Activated naive CD4-positive, alpha-beta T cell treated with anti-CD3 and anti-CD28 coated beads, Interleukin-2, amount 50 U/mL, for 72 hours (primary cell): ENCODE measurements at places on chromosomes 4 and X. TPM values are rescaled to one million over a fixed set of nuclear protein-coding genes. Genes with fewer than 3 reads are reported as not detected.

- no peak for DNase-seq
Measured at GRCh38 chr4:18795794-18796193, 774.2 kb upstream of the LCORL start.

DNA sequence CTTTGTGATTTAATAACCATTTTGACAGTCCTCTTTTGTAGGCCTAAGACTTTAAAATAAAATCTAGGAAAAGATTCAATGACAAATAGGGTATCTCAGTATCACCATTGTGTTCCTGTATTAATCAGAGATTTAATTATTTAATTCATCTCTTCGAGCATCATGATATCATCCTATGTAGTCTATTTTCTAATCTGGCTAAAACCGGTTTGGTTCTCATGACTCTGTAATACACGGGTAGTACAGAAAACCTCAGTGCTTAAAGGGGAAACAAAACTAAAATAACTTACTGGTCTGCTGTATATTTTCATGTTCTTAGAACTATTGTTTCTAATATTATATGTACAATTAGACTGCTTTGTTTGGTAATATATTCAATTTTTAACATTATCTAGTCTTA lies 23.7 kb upstream of the FBXW7 start:
- no peak for DNase-seq

GRCh38 chr4:139658185-139658584 lies 7.4 kb upstream of the MGST2 start:
- no peak for DNase-seq

The MAGIX gene
- total RNA-seq: 3.6 TPM

DNA sequence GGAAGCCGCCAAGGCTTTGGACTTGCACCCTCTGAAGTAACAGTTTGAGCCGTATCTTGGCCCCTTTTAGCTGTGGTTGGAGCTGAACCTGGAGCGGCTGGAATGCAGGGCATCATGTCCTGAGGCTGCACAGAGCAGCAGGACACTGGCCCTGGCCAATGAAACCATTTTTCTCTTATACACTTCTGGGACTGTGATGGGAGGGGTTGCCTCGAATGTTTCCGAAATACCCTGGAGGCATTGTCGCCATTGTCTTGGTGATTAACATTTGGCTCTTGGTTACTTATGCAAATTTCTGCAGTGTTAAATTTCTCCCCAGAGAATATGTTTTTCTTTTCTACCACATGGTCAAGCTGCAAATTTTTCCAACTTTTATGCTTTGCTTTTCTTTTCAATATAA lies 137.2 kb downstream of the MAGEC1 start:
- no peak for DNase-seq

DNA sequence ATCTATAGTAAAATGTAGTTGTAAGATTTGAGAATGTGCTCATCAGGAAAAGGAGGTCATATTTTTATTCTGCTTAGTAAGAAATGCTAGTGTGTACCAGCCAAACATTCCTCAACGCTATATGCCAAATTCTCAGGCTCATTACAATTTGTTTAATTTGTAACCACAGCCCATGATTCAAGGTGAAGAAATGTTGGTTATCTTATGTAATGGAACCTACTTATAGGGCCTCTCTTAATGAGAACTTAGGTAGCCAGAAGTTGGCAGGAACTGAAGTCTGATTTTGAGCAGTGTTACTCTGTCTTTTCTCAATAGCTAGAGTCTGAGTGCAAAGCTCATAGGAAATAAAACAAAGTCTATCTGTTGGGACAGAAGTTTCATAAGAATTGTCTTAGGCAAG lies 595.0 kb downstream of the GLUD2 start:
- DNase-seq: no peak

- DNase-seq: no peak
Measured at GRCh38 chr4:136651932-136652331, 880.4 kb downstream of the PCDH18 start.

DNA sequence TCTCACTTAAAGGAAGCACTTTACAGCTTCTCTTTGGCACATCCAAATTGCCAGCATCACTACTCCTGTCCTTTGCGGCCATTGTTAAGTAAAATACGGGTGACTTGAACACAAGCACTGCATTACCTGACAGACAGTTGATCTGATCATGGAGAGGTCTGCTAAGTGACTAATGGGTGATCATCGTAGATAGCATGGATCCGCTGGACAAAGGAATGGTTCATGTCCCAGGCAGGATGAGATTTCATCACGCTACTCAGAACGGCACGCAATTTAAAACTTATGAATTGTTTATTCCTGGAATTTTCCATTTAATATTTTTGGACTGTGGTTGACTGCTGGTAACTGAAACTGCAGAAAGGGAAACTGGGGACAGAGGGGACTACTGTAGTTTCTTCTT lies 94.1 kb downstream of the NEUROG2 start:
- DNase-seq: no peak

GRCh38 chr4:54367059-54367458 lies 138.0 kb downstream of the PDGFRA start:
- DNase-seq: no peak

- no peak for DNase-seq
Measured at GRCh38 chr4:128384091-128384520, 96.5 kb upstream of the PGRMC2 start.

The ERAS gene
- total RNA-seq: 0.23 TPM

- no peak for DNase-seq
Measured at GRCh38 chr4:146155152-146155724, 20.3 kb upstream of the LSM6 start.

The ZAR1 gene
- total RNA-seq: not detected

- no peak for DNase-seq
Measured at GRCh38 chr4:118754890-118755289, 69.7 kb downstream of the METTL14 start.

- DNase-seq: peak; percentile 72
Measured at GRCh38 chr4:184475096-184475461, 729 bp upstream of the IRF2 start.

The CNOT6L gene
- total RNA-seq: 105 TPM

DNA sequence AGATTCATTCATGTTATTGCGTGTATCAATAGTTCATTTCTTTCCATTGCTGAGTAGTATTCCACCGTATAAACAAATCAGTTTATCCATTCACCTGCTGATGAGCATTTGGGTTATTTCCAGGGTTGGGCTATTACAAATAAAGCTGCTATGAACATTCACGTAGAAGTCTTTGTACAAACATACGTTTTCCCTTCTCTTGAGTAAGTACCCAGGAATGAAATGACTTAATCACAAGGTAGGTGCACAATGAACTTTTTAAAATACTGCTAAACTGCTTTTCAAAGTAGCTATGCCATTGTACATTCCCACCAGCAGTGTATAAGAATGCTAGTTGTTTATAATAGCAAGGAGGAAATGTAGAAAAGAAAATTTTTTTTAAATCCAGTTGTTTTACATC lies 35.9 kb downstream of the SYTL4 start:
- DNase-seq: no peak
